ENCODE measurements at places on chromosomes 4 and X.
A peak's percentile ranks its signal among the peaks of the same experiment; 100 is the strongest.

DNA sequence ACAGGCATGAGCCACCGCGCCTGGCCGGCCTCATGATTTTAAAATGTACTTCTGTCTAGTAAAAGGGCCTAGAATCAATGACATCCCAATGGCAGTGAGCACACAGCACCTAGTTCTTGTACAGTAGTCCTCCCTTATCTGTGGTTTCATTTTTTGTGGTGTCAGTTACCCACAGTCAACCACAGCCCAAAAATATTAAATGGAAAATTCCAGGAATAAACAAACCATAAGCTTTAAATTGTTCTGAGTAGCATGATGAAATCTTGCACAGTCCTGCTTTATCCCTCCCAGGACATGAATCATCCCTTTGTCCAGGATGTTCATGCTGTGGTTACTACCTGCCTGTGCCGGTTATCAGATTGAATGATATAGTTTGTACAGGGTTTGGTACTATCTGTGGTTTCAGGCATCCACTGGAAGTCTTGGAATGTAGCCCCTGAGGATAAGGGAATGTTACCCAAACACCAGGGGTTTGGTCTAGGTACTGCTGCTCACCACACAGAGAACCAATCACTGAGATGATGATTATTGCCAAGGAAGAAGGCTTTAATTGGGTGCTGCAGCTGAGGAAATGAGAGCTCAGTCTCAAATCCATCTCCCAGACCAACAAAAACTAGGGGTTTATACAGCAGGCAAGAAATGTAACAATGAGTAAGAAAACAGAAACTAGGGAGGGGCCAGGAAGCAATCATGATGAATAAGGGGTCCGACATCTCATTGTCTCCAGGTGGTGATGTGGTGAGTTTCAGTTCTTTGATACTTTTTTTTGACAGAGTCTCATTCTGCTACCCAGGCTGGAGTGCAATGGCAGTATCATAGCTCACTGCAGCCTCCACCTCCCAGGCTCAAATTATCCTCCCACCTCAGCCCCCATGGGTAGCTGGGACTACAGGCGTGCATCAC is 16.2 kb upstream of the FHL1 start:
- no peak for DNase-seq

GRCh38 chr4:77635246-77635645 is 29.6 kb downstream of the CXCL13 start:
- DNase-seq, result no peak

GRCh38 chrX:122790376-122791095 is 393.5 kb upstream of the GRIA3 start:
- DNase-seq, result no peak

DNA sequence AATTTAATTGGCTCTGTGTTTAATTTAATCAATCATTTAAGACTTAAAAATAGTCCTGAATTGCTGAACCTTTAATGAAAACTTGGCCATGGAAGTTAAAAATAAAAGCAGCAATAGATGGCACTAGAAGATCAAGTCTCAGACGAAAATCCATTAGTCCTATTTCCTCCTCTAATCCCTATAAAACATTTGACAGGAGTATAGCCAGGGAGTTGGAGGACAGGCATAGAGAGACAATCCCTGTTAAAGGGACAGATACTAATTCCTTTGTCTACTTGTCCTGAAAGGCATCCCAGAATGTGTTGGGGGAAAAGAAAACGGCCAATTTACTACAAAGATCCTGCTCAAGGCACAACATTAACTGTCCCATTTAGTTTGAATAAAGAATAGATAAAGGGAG is 276.3 kb upstream of the TACR3 start:
- DNase-seq, result no peak

GRCh38 chr4:76688619-76689144 is 209.3 kb downstream of the SOWAHB start:
- DNase-seq, result no peak

DNA sequence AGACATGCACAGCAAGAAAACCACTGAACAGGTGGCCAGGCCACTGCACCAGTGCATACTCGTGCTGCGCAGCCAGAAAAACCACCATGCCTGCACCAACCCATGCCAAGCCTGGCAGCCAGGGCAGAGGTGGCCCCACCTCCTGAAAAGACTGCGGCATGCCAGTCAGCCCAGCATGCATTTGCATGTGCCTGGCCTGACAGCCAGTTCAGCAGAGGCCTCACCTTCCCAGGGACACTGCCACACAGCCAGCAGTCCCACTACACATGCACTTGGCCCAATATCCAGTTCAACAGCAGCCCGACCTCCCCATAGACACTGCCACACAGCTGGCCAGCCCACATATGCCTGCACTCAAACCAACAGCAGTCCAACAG is 43.5 kb upstream of the DDX60 start:
- DNase-seq, result no peak

DNA sequence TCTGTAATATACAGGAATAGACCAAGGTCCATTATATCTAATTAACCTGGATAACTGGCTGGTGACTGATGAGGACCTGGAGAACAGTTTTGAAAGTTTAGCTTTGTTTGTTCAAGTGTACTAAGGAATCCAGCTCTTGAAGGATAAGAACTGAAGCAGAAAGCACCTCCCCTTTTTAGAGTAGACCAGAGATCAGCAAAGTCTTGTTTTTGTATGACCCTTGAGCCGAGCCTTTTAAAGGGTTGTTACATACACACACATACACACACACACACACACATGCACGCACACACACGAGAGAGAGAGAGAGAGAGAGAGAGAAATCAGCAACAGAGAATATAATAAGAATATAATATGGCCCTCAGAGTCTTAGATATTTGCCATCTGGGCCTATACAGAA is 13.0 kb downstream of the MOSPD2 start:
- no peak for DNase-seq

GRCh38 chr4:88533088-88533790 is 9.7 kb upstream of the PYURF start:
- no peak for DNase-seq

DNA sequence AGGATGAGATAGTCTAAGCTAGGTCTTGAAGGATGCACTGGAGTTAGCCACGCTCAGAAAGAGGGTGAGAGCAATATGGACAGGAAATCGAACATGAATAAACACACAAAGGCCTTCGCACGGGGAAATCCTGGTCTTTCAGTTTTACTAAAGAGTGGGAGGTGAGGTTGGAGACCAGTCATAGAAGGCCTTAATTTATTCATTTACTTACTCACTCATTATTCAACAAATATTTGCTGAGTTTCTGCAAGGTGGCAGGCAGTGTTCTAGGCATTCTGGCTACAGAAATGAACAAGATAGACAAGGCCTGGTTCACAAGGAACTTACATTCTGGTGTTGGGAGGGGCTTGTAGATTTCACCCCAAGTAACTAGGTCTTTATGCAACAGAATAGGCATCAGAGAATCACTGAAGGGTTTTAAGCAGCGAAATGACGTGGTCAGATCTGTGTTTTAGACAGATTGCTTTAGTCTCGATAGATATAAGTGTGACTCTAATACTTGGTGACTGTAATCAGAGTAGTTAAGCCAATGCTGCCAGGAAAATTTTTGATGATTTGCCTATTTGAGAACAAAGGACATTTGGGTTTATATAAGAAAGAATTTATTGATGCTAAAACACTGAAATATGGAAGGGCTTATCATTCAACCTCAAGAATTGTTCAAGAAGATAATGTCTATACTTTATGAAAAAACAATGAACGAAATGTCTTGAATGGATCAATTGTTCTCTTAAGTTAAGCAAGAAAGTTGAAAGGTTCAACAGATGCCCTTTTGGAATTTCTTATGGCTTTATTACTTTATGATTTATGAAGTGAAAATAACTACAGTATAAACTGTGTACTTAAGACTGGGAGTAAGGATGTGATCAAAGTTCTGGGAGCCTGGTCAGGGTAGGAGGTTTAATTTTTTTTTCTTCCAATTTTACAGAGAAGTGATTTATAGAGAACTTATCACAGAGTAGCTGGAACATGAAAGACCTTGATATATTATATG is 184.4 kb upstream of the CASK start:
- no peak for DNase-seq

- DNase-seq, result no peak
Observed at GRCh38 chr4:148780426-148781005, 338.3 kb upstream of the NR3C2 start.

- DNase-seq, result peak; percentile 55
Observed at GRCh38 chr4:742742-743311, 37.2 kb downstream of the PCGF3 start.

GRCh38 chrX:153388722-153389459 is 12.3 kb downstream of the PNMA6E start:
- DNase-seq, result no peak

DNA sequence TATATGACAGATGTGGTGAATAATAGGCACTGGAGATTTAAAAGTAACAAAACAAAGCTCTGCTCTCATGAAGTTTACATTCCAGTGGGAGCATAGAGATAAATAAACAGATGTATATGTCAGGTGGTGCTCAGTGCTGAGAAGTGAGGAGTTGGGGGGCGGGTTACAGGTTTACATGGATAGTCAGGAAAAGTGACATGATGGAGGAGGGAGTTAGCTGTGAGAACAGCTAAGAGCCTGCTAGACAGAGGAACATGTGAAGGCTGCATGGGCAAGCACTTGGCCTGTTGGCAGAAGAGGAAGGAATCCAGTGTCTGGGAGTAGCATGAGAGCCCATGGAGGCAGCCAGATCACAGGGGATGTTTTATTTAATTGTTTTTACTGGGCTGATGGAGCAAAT is 10.2 kb upstream of the TMEM156 start:
- no peak for DNase-seq

- DNase-seq, result no peak
Observed at GRCh38 chr4:158827543-158827981, 58.7 kb downstream of the FNIP2 start.

- DNase-seq, result no peak
Observed at GRCh38 chr4:77801260-77801608, 17.9 kb downstream of the CNOT6L start.

DNA sequence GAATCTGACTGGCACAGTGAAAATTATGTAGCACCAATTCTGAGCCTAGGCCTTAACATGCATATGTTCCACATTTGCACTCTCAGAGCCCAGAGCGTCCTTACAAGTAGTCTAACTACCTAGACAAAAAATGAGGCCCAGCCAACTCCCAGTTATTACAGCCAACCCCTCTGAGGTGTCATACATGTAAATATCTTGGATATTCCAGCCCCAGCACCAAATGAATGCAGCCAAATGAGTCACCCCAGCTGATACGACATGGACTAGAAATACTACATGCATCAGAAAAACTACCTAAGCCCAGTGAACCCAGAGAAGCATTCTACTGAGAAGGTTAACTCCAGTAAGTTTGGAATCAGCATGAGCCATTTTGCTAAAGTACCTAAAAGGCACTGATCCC is 145.1 kb downstream of the STPG2 start:
- DNase-seq, result no peak

DNA sequence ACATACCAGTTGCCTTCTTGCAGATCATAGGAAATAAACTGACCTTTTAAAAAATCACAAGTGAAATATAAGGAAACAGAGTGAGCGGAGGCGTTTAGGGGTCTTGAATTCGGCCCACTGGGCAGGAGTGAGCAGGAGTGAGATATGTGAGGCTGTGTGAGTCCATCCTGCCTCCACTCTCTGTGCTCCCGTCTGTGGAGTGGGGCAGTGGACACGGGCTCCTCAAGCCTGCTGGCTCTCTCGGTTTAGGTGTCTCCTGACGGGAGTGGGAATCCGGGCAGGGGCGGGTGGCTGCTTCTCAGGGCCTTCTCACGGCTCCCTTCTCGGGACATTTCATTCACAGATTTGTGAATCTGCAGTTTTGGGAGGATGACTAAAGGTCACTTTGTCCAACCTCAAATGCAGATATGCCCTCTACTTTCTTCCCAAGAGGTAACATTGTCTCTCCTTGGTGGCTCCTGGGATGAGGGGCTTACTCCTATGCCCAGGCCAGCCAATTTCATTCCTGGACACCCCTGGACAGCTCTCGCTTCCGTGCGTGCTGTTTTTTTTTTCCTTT is 27.6 kb downstream of the CYTL1 start:
- no peak for DNase-seq

- no peak for DNase-seq
Observed at GRCh38 chr4:148089624-148090023, 352.6 kb downstream of the NR3C2 start.

DNA sequence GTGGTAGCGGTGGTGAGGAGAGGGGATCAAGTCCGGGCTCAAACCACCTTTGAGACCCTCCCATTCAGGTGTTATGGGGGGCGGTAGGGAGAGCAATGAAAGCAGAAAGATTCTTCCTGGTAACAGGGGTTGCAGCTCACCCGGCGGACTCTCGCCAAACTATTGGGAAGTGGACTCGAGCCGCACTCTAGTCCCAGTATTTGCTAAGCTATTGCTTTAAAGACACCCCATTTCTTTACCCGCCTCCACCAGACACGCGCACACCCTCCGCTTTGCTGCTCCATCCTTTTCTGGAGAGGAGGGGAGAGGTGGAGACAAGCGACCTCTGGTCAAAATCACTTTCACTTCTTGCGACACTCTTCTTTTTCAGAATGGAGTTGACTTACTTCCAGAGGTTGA is 625 bp upstream of the GABRA4 start:
- no peak for DNase-seq

DNA sequence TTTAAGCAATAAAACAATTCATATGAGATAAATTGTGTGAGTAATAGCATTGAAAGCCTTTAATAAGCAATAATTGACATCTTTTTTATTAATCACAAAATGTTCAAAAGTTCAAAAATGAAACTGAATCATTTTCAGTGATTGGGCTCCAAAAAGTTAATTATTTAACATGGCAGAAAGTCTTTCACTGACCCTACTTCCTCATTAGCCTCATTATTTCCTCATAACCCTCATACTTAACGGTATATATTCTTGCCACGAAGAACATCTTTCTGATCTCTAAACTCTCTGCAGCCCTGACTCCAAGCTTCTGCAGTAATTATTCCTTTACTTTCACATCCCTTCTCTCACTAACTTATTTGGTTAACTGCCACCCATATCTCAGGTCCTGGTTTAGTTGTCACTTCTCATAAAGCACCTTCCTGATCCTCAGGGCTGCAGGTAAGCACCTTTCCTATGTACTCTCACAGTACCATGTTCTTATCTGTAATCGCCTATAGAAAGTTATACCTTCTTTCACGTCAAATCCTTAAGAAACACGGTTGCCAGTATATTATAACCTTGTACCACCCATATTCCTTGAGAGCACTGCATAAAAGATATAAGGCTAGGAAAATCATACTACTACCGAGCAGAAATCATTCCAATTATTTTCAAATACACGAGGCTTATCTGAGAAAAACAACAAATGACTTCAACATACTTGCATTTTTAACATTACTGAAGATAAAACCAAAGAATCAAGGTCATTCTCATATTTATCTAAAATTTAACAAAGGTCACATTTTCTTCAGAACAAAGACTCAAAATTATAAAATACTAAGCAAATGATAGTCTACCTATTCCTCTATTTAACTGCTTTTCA is 72.2 kb downstream of the PPP3CA start:
- no peak for DNase-seq

- no peak for DNase-seq
Observed at GRCh38 chrX:80216086-80216485, 201.5 kb downstream of the TBX22 start.

DNA sequence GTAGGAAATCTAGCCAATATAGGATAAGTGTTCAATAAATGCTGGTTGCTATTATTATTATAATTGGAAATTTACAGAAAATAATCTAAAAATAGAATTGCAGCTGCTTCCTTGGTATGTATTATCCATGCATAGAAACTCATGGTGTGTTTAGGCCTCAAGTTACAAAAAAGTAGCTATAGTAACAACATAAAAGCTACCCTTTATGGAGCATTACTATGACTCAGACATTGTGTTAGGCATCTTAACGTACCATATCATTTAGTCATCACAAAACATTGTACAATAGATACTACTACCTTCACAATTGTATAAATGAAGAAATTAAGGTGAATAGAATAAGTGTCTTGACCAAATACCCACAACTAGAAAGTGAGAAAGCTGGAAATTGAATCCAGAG is 126.9 kb upstream of the NRK start:
- DNase-seq, result no peak

All from stimulated activated CD8-positive, alpha-beta memory T cell treated with anti-CD3 and anti-CD28 coated beads, Interleukin-7, amount 100 ng/mL, for 4 hours (primary cell).